ENCODE measurements at places on chromosomes 4 and X.

DNA sequence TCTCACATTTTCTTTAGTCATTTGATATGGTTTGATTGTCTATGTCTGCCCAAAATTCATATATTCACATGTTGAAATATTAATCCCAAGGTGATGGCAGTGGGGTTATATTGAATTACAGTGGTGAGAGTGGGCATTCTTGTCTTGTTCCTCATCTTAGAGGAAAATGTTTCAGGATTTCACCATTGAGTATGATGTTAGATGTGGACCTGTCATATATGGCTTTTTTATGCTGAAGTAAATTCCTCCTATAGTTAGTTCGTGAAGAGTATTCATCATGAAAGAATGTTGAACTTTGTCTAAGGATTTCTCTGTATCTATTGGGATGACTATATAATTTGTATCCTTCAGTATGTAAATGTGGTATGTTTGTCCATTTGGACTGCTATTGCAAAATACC is 512.3 kb upstream of the EPHA5 start:
- DNase-seq: no peak

GRCh38 chr4:57094832-57095223 is 15.4 kb downstream of the IGFBP7 start:
- DNase-seq: no peak

GRCh38 chr4:124839786-124840390 is 127.4 kb upstream of the ANKRD50 start:
- no peak for DNase-seq

DNA sequence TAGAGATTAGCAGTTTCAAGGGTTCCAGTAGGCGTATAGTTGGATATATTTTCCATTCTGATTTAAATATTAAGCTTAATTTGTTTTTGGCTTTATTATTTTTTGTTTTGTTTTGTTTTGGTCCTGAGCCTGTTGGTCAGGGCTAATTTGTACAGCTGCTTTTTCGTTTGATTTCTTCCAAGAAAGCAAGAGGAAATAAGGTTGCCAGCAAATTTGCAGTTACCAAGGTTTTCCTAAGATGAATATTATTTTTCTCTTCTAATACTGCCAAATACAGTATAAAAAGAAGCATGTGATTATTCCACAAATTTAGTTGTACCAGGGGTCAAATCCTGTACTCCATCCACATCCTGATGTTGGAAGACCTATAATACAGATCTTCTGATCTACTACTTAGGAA is 24.9 kb downstream of the PLAC1 start:
- DNase-seq: no peak

DNA sequence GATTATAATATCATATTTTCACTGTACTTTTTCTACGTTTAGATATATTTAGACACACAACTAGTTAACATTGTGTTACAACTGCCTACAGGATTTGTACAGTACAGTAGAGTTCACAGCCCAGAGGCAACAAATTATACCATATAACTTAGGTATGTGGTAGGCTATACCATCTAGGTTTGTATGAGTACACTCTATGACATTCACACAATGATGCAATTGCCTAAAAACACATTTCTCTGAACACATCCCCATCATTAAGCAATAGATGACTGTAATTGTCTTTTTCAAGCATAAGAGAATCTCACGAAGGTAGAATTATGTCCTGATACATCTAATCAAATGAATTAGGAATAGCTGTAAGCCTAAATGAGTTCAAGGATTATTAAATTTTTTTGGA is 12.3 kb upstream of the TIGD2 start:
- DNase-seq: no peak

GRCh38 chrX:154800478-154801210 is 4.6 kb downstream of the MPP1 start:
- no peak for DNase-seq

DNA sequence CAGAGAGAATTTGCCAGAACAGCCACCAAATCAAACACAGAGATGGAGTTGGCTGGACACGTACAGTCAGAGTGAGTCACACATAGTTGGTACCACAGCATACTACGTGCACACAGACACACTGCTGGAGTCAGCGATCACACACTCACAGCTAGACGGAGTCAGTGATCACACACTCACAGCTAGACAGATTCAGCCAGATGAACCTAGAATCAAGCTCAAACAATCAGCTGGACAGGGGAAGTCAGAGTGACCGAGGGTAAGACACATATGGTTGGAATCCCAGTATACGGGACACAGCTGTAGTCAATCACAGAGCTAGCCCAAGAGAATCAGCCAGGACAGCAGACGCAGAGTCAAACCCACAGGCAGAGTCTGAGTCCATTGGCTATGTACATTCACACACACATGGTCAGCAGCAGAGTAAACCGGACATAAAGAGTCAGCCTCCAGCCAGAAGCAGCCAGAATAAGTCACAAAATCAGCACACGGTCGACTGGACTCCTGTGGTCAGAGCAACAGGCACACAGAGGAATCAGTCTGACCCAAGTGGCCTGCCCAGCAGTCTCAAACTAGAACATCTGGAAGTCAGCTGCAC is 4.6 kb downstream of the SLC38A5 start:
- DNase-seq: no peak

- peak; percentile 46 for DNase-seq
These were observed 738 bp upstream of the TSPAN5 start for GRCh38 chr4:98659106-98659592.

DNA sequence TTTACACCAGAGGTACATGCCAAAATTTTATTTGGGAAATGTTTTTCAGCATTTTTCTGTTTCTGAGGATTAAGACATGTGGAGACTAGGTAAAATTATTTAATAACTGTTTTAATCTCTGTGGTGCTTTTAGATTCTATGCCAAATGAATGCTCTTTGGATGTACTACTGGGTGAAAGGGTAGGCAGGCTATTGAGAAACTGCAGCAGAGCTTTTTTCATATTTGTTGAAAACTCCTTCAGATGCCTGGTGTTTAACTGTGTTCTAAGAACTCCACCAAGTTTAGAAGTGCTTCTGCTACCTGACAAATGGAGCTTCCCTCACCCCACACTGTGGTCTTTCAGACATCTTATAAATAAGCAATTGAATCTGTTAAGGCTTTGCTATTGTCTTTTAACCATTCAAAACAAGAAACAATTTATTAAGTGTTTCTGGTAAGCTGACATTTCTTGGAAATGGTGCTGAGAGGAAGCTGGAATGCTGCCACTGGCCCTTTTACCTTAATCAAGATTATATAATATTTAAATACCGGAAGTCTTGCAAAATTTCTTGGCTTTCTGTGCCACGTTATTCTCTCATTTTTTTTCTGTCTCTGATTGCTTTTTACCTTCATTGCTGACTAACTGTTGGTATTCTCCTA is 51.2 kb upstream of the CYSLTR1 start:
- DNase-seq: no peak

DNA sequence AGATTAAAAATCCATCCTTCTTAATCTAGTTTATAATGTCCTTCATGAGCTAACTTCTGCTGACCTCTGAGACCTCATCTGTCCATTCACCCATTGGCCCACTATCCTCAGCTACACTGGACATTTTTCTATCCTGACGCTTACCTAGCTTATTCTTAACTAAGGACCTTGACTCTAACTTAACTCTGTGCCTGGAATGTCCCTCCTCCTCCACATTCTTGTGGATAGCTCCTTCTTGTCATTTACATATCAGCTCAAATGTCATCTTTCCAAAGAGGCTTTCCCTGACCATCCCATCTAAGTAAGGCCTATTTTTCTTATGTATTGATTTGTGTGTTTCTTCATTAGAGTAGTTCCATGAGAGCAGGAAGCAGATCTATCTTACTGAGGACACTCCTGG is 54.7 kb downstream of the ATXN3L start:
- DNase-seq: no peak

DNA sequence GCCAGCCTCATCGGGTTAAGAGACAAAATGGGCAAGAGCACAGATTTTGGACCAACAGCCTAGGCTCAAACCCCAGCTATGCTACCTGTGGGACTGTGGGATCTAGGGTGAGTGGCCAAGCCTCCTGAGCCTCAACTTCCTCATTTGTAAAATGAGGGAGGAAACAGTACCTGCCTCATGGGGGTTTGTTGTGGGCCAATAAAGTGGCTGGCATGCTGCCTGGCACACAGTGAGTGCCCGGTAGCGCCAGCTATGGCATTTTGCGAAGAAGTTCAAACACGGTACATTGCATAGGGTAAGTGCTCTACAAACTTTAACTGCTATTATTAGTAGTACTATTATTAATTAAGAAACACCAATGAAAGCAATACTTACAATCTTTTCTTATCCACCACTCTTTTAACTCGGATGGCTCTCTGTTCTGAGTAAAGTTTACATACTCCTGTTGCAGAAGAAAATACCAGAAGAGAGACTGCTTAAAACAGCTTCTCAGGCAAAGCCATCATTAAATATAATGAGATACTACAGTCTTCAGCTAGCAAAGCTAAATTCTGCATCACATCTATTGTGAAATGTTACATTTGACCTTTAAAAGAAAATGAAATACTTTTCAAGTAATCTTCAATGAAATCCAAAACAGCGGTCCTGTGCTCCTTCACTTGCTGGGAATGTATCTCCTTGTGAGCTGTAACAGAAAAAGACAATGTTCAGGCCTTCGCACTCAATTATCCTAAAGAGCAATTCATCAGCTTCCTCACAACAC is 70.1 kb downstream of the NSG1 start:
- DNase-seq: no peak

GRCh38 chr4:170083541-170083940 is 6.2 kb downstream of the AADAT start:
- no peak for DNase-seq

DNA sequence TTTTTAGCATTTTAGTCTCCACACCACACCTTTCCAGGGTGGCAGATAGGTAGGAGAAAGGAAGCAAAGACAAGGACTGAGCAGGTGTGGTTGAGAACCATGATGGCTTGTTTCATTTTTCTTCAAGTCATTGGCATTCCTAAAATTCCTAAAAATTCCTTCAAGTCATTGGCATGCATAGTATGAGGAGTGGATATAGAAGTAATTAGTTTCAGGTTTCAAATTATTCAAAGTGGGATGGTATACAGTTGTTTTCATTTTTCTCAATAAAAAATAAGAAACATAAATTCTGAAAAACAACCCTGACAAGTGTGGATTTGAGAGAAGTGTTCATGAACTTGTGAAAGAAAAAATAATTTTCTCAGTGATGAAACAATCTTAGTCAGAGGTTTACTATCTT is 22.3 kb upstream of the HERC3 start:
- no peak for DNase-seq

All from cerebellum (tissue), 4 donors.